Activated T-helper 1 cell treated with anti-CD3 and anti-CD28 coated beads, Interleukin-12 subunit alpha, Interleukin-12 subunit beta, Interleukin-2, Interleukin-4 antibody, amounts not matched to agents 30 ng/mL and 10 ng/mL and 1 ng/mL, durations not matched to agents 14 hours and 24 hours and 36 hours (primary cell): ENCODE measurements at places on chromosomes 1 and 21.

DNA sequence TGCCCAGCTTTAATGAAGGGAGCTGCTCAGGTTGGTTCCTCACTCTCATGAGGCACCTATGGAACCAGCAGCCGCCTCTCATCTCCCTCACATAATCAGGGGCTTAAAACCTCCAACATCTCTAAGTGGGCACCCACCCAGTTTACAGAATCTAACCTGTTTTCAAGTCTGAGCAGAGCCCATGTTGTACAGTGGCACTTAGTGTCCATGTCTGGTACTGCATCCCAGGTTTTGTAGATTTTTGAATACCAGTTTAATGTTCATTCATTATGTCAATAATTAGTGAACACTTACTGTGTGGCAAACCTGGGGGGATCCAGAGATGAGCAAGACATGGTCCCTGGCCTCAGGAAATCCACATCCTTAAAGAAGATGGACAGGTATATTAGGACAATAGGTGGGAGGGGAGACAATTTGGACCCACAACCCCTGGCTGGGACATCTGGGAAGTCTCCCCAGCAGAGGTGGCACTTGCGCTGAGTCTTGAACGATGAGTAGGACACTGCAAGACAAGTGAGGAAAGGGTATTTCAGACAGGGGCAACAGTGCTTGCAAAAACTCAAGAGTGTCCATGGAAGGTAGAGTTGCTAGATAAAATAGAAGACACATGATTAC, 83.3 kb downstream of the LACTBL1 start:
- no peak for DNase-seq

GRCh38 chr1:40272653-40273213, 14.7 kb downstream of the ZMPSTE24 start:
- no peak for DNase-seq

DNA sequence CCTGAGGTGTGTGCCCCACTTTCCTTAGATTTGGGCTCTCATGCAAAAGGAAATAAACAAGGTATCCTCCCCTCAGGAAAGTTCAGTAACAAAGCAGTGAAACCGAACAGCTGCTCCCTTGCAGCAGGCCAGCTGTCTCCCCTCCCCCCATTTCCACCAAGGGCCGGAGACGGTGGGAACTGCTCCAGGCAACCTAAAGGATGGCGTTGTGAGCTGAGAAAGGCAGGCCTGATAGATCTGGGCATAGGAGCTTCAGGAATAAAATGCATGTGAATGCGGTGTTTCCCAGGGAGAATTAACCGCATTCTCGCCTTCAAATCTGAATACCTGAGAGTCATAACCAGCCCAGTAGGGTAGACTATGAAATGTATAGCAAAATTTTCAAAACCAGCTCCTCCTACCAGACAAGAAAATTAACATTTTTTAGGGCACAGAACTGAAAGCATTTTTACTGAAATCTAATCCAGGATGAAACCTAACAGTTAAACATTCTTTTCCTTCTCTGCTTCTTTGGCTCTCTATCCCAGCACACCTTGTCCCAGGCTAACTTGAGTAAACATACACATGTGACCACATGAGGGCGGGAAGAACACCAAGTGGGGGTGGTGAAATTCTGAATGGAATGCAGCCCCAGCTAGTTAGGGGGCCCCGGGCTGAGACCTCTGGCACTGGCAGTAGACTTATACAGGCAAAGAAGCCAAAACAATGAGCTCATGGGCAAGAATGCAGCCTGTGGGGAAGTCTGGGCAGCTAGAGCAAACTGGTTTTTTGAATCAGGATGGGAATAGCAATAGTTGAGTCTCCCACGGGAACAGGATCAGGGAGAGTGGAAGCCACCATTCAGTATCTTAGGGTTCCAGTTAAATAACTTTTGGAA, 11.5 kb downstream of the MCL1 start:
- peak; percentile 56 for DNase-seq

DNA sequence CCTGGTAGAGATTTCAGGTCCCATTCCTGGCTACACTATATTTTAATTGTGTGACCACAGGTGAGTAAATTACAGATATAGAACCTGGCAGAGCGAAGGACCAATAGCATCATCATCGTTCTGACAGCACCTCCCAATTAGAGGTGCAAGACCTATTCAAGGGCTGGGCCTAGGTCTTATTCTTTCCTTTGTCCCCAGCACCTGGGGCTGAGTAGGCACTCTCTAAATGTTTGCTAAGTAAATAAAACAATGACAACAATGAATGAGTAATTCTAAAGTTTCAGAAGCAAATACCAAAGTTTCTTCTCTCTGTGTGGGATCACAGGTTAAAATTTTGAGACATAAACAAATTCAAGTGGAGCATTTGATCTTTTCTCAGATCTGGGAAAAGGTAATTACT, 32.7 kb downstream of the BEND5 start:
- no peak for DNase-seq

DNA sequence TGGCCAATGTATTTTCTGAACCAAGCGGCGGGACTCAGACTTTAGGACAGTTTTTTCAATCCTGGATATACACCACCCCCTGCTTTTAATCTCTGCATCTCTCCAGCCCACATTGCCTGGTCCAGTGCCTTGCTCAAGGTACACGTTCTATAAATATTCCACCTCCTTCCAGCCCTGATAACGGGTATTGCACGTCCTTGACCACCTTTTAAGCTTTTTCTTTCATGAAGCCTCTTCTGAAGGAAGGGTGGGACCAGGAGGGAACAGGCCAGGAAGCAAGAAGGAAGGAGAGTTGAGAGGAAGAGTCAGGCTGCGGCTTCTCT, 3.4 kb downstream of the S100A16 start:
- DNase-seq: no peak

DNA sequence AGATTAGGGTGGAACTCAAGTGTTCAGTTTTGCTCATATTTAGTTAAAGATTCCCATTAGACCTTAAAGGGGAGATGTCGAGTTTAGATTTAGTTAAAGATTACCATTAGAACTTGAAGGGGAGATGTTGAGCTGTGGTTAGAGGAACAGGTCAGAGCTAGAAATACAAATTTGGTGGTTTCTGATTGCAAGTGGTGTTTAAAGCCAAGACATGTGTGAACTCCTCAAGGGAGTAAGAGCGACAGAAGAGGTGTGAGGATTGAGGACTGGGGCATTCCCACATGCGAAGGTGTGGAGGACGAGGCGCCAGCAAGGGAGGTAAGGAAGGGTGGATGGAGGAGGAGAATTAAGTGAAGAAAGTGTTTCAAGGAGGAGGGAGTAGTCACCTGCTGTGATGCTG, 168.6 kb downstream of the IER5 start:
- no peak for DNase-seq

GRCh38 chr1:30798389-30799232, 41.0 kb upstream of the LAPTM5 start:
- DNase-seq: no peak
